Germinal center (tissue), 1 donor: ENCODE measurements at places on chromosomes 6 and 20.

- DNase-seq = peak; percentile 32
These were observed 50.3 kb downstream of the UTRN start for GRCh38 chr6:144335311-144335861.

DNA sequence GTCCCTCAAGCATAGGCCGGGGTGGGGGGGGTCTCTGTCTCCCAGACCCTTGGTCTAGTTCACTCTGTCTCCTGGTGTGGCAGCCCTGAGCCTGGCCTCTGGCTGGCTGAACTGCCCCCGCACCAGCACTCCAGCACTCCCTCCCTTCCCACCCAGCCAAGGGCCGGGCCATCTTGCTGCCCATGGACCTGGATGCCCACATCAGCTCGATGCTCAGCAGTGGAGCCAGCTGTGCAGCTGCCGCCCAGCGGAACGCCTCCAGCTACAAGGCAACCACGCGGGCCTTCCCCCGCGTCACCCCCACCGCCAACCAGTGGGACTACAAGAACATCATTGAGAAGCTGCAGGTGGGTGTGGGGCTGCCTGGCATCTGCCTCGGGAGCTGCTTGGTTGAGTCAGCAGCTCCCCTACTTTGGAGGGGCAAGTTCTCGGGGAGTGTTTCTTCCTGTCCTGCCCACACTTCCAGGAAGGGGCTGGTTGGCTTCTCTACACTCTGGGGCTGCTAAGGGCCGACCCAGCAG is 28.4 kb downstream of the UQCC2 start:
- no peak for DNase-seq

- peak; percentile 40 for DNase-seq
These were observed 13.6 kb upstream of the WFDC8 start for GRCh38 chr20:45592574-45593189.

- no peak for DNase-seq
These were observed 16.9 kb downstream of the SRC start for GRCh38 chr20:37362821-37363220.

GRCh38 chr6:111958534-111958933 is 85.3 kb upstream of the FYN start:
- no peak for DNase-seq

DNA sequence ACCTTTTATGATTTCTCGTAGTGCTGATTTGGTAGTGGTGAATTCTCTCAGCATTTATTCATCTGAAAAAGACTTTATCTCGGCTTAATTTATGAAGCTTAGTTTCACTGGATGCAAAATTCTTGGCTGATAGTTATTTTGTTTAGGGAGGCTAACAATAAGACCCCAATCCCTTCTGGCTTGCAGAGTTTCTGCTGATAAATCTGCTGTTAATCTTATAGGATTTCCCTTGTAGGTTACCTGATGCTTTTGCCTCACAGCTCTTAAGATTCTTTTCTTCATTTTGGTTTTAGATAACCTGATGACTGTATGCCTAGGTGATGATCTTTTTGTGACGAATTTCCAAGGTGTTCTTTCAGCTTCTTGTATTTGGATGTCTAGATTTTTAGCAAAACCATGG is 388.7 kb downstream of the UTRN start:
- DNase-seq = no peak

DNA sequence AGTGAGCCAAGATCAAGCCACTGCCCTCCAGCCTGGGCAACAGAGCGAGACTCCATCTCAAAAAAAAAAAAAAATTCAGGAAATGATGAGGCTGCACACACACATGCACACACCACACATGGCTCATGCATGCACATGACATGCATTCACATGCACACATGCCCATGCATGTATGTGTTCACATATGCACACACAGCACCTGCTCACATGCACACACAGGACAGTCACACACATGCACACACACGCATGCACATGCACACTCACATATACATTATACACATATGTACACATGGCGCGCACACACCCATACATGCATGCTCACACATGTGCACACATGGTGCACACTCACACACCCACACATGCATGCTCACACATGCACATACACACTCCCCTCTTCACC is 22.5 kb downstream of the RIPOR3 start:
- DNase-seq = no peak

GRCh38 chr20:8547035-8547650 is 415.1 kb downstream of the PLCB1 start:
- DNase-seq = no peak

GRCh38 chr6:168628176-168628553 is 187.2 kb downstream of the SMOC2 start:
- no peak for DNase-seq

- DNase-seq = no peak
These were observed 26.4 kb upstream of the ADGRG6 start for GRCh38 chr6:142275236-142276006.

GRCh38 chr6:24916496-24916895 is 19.3 kb downstream of the RIPOR2 start:
- DNase-seq = no peak

DNA sequence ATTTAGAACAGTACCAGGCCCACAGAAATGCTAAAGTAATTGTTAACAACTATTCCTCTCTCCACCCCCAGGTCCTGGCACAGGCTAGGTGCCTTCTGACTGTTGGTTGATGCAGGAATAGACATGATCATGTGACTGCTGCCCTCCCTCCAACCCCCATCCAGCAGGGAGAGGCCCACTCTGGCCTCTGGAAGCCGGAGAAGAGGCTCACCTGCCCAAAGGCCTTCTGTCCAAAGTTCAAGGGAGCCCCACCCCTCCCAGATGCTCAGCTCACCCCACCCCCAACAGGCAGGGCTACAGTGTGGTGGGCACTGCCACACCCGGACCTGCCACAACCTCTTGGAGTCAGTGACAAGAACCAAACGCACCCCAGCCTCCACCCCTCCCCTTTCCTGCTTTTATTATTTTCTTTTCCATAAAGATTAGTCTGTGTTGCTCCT is 26.9 kb upstream of the FOXP4 start:
- DNase-seq = no peak

DNA sequence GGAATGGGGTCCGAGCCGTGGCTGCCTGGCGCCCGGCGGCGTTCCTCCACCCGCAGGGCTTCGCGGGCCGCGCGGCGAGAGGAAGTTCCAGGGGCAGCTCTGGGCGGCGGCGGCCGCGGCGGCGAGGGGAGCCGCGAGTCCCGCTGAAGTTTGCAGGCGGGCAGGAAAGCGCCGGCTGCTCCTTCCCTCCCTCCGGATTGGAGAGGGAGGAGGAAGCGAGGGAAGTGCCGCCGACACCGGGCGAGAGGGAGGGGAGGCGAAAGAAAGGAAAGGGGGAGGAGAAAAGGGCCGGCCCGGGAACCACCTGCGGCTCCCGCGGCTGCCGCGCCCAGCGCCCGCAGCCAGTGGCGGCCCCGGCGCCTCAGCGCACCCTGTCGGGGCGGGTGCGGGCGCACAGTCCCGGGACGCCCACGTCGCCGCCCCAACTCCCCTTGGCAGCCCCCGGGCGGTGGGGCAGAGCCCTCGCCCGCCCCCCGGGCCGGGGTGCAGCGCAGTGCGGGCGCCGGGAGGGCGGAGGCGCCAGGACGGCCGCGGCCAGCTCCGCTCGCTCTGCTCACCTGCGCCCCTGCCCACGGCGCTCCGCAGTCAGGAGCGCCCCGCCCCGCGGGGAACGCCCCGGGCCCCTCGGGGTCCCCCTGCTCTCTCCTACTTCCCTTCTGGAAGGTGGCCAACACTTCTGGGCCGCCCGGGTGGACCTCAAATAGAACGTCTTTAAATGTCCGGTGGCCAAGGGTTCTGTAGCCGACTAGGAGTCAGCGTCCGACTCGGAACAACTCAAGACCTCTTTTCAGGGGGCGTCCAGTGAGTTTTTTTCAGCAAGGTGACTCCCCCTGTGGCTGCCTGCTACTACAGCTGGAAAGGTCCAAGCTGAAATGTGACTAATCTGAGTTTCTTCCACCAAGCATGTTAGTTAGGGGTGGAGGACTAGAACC is 80.3 kb upstream of the CCDC28A start:
- DNase-seq = peak; percentile 67

DNA sequence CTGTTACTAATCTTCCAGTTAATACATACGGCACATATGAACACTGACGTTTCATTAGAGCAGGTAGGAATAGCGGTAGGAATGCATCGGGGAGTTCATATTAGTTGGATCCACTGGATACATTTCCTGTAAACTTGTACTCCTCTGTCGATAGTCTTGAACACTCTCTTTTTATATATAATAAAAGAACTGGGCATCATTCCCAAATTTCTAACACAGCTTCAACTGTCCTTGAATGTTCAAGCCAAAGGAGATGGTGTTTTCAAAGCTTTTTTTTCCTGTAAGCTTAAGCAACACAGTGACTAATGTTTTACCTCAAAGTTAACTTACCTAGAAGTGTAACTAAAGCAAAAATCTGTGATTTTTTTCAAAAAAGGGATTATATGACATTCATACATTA is 195.3 kb downstream of the UTRN start:
- DNase-seq = no peak

DNA sequence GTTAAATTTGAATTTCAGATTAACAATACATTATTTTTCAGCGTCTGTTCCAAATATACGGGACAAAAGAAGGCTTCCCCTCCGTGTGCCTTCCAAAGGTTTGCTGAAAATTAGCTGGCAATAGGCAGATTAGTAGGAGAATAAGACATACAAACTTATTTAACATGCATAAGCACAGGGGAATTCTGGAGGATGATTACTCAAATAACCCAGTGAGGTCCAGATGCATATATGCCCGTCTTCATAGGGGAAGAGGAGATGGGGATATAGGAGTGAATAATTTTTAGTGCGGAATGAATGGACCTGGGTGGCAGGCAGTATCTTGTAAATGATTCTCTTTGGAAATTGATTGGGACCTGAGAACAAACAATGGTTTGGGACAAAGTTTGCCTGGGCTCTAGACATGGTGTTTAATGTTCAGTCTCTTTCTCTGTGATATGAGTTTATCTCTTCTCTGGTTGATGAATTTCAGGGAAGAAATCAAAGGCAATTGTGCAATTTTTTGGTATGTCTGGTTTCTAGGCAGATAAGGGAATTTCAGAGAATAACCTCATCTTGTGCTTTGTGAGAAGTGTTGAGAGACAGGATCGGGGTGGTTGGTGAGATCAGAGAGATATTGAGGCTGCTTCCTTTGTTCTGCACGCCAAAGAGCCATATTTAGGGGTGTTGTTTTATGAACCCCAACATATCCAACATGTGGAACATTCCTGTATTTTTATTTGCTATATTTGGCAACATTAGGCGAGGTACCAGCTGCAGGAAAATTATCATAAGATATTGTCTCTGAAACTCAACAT is 63.7 kb downstream of the MKKS start:
- no peak for DNase-seq

GRCh38 chr20:35312318-35312717 is 20.1 kb upstream of the FAM83C start:
- DNase-seq = no peak

DNA sequence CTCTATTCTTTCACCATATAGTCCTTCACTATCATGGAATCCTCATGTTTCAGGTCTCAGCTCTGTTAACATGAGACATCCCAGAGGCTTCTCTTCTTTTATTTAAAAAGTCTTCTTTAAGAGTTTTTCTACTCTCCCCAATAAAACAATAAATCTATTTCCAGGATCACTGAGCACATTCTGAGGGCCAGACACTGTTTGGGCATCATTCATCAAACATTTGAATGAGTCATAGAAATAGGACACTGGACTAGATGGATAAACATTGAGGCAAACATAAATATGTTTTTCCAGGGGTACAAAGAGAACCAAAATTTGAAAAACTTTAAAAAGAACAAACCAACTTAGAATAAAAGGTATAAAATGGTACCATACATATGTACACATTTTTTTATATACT is 554.4 kb downstream of the KIF16B start:
- DNase-seq = no peak

DNA sequence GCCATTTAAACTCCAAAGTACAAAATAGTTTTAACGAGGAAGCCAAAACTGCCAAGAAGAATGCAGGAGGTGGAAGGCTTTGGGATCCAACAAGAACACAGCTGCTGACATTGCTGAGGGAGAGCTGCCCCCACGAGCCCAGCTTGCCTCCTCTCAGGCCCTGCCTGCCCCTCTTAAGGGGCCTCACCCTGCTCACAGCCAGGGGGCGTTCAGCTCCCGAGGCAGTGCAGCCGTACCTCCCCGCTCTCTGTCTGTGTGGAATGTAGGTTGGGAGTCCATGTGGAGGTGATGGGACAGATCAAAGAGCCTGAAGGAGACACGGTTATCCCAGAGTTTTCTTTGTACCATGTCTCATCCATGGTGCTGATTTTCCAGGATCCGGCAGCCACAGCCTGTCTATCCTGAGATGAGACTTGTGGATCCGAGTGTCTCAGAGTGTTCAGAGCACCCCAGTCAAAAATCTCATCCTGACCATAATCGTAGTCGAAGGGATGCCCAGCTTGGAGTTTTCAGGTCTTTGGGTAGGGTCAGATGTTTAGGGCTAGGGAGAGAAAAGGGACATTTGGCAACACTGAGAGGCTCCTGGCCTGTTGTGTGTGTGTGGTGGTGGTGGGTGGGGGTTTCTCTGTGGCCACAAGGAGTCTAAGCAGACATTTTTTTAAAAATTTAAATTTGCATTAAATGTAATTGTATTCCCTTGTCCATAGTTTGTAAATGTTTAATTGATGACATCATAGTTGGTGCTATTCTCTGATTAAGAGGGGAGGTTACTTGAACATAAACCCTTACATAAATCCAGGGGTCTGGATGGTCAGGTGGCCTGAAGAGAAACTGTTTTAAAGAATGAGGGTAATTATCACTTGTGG is 111.4 kb upstream of the CLDN20 start:
- DNase-seq = no peak

DNA sequence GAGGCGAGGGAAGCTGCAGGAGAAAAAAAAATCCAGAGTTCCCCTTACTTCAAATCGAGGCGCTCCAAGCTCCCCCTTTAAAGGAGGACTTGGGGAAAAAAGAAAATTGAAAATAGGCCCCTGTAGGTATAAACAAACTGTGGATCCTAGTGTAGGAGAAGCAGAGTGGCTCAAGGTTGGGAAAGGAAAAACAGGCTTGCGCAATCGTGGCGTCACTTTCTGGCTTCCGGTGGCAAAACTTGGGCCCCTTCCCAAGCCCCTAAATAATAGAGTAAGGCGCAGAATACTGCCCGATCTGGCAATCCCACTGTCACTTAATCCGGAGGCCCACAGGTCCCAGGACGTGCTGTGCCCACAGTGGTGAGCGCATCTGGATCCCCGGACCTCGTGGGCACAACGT is 8.0 kb downstream of the PAX1 start:
- DNase-seq = no peak

GRCh38 chr6:160329188-160329587 is 19.0 kb upstream of the SLC22A3 start:
- DNase-seq = no peak

GRCh38 chr6:130306377-130306776 is 59.4 kb upstream of the TMEM200A start:
- DNase-seq = no peak
